ENCODE measurements at places on chromosomes 1 and 21.

DNA sequence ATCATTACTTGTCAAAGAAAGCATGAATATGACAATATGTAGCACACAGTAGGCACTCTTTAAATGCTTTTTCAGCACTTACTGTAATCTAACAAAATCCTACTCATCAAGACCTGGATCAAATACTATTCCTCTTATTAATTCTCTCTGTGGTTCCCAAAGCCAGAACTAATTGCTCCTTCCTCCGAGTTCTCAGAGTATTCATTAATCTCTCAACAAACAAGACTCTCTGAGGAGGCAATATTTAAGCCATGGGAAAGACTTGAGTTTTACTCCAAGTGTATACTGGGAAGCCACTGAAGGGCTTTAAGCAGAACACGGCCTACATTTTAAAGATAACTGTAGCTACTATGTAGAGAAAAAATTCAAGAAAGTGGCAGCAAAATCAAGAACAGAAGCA lies 79.7 kb downstream of the ENAH start:
- peak; percentile 57 for DNase-seq

DNA sequence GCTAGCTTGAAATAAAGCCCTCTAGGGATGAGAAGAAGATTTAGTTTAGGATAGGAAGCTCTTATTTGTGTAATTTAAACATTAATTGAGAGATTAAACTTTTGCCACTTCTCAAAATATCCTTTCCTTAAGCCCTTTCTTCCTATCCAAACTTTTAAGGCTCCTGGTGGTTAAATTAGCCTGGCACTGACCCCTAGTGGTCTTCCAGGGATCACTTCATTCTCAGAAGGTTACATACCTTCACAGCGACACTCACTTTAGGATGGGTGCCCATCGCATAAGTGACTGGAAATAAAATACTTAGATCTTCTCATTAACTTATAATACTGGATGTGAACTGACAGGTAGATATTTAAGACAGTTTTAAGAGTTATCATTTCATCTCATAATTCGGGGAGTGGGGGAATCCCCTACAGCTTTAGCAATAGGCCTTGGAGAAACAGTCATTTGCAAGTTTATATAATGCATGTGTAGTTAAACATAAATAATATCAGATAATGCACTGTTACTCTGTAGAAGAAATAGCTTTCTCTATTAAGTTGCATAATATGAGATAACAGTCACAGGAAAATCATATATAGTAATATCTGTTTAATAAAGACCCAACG lies 7.4 kb downstream of the LHX9 start:
- peak; percentile 46 for DNase-seq

- peak; percentile 38 for DNase-seq
Measured at GRCh38 chr21:26154753-26155152, 15.8 kb downstream of the APP start.

DNA sequence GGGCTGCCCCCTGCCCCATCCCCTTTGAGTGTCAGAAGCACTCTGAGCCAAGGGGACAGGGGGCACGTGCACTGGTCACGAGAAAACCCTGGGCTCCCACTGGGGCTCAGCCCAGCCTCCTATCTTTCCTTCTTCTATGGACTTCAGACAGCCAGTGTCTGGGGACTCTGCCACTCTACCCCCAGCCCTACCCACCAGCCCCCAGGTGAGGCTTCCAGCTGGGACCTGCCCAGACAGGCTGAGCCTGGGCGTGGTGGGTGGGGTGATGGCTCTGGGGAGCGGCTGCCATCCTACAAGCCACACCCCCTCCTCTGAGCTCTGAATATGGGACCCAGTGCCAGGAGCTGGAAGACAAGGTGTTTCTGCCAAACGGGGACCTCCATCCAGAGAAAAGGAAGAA lies 8.0 kb upstream of the SFN start:
- no peak for DNase-seq

DNA sequence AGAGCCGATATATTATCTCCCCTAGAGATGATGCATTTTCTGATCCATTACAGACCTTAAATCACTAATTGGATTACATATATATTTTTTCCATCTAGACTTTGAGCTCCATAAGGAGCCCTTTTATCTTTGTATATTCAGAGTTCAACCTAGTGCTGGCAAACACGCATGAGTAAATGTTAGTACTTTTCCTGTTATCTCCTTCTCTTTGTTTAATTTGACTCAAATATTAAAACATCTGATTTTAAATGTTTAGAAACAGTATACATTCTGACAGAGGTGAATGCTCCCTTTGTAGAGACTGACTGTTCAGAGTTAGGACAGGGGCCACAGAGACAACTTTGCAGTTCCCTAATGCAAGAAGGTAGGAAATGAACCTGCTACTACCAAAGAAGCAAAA lies 37.1 kb downstream of the EIF2B3 start:
- no peak for DNase-seq

- DNase-seq, result peak; percentile 41
Measured at GRCh38 chr21:38956856-38957571, 151.3 kb downstream of the ETS2 start.

GRCh38 chr1:34844252-34844634 lies 15.3 kb downstream of the SMIM12 start:
- no peak for DNase-seq
